ENCODE measurements at places on chromosomes 2 and 18. TPM values are rescaled to one million over a fixed set of nuclear protein-coding genes. Genes with fewer than 3 reads are reported as not detected.

The C1QL2 gene
- total RNA-seq = not detected

The RAB1A gene
- total RNA-seq = 139 TPM

The NT5C1B gene
- total RNA-seq = not detected

GRCh38 chr18:58863539-58864145, 1.0 kb upstream of the ZNF532 start:
- DNase-seq = no peak

DNA sequence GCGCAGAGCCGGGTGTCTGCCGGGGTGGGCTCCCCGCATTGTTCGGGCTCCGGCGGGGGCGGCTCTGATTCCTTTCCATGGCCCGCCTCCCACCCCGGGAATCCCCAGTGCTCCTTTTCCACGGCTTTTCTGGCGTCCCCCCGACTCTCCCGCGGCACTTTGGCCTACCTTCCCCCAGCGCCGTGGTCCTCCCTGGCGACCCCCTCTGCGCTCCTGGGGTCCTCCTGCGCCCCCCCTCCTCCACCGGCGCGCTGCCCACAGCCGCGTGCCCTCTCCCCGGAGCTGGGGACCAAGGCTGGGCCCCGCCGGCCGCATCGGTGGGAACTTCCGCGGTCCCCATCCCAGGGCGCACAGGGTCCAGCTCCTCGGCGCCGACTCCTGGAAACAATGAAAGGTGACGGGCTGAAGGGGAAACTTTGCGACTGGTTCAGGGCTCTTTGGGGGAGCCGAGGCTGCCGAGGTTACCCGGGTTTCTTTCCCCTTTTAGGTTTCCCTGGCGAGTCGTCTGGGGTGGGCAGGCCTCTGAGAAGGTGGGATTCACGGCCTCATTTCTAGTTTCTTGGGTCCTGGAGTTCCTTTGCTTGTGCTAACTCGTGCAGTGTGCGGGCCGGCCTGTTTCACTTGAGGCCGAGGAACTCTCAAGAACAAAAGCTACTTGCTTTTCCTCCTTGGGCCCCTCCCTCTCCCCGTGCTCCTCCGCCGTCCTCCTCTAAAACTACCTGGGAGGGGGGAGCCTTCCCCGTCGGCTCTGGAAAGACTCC, 2.2 kb downstream of the TGIF1 start:
- DNase-seq = peak; percentile 63

The CD226 gene
- total RNA-seq = 2.9 TPM

- no peak for DNase-seq
Observed at GRCh38 chr2:62591491-62591890, 85.5 kb upstream of the TMEM17 start.

DNA sequence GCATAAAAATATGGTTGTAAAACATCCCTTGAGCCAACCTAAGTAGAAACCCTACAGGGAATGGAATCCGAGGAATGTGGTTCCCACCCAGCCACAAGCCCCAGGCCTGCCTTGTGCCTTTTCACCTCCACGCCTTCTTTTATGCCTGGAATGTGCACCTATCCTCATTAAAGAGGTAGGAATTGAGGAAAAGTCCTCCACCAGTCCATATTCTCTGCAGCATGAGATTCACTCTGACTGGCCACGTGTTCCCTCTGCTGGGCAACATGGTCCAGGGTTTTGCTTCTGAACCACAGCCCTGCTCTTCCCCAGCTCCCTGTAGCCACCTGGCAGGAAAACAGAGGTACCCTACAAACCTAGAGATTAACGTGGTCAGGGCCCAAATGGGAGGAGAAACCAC, 787.9 kb upstream of the RAB6C start:
- no peak for DNase-seq

DNA sequence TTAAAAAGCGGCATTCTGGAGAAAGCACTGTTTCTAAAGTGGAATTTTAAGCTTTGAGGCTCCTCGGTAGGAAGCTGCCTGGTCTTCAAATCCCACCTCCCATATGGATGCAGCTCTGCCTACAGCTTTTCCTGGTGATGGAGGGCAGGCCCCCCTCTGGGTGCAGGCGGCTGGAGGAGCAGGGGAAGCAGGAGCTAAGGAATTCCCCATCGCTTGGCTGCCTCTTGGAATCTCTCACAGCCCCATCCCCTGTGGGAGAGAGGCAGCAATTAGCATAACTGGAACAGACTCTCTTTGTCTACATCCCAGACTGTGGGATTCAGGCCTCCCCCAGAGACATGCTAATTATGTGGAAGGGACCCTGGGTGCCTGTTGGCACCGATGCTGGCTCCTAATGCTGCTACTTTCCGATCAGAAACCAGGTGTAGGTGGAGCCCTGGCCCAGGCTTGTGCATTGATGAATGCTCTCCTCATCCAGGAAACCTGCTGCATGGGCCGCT, 51.3 kb downstream of the LIPG start:
- no peak for DNase-seq

- no peak for DNase-seq
Observed at GRCh38 chr2:235066895-235067294, 115.1 kb downstream of the SH3BP4 start.

DNA sequence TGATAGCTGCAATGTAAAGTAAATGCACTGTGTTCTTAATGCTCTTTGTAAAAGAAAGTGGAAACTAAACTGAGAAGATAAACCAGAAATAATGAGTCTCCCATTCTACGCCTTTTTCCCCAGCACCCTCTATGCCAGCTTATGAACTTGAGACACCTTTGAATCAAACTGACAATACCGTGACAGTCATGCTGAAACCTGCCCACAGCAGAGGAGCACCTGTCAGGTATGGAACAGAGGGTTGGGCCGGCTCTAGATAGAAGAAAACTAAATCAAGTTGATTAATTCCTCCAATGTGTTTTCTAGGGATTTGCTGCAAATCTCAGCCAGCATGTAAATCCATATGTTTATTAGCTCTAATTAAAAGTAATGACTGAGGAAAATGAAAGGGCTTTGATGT, 520.6 kb upstream of the RAB12 start:
- no peak for DNase-seq

- DNase-seq = no peak
Observed at GRCh38 chr2:28360058-28360717, 32.5 kb upstream of the FOSL2 start.

- no peak for DNase-seq
Observed at GRCh38 chr2:44441200-44441599, 79.5 kb downstream of the CAMKMT start.

- no peak for DNase-seq
Observed at GRCh38 chr2:238243496-238244076, 3.7 kb upstream of the HES6 start.

GRCh38 chr2:204015118-204015843, 78.7 kb downstream of the ICOS start:
- DNase-seq = no peak

- DNase-seq = peak; percentile 78
Observed at GRCh38 chr2:234257859-234258561, 207.5 kb downstream of the SPP2 start.

The SMIM21 gene
- total RNA-seq = not detected

The ELOA2 gene
- not detected for total RNA-seq

The ASB18 gene
- not detected for total RNA-seq

- no peak for DNase-seq
Observed at GRCh38 chr2:183993052-183993451, 605.3 kb upstream of the ZNF804A start.

- DNase-seq = no peak
Observed at GRCh38 chr18:10682368-10682714, 156.5 kb downstream of the NAPG start.

The PJVK gene
- 3.1 TPM for total RNA-seq

DNA sequence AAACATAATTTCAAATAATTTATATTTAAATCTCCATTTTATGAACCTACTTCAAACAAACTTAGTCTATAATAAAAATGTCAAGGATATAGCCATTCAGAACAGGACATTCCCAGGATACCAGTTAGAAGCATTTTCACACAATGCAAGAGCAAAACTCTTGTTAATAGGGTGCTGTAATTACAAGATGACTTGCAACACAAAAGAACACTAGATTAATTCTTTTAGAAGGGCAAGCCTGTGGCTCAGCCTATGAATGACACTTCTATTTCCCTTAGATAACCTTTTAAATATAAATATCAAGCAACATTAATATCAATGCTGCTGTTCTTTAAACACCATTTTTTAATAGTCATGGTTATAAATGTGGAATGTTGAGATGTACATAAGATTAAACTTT, 157.9 kb upstream of the SCN7A start:
- DNase-seq = no peak

GRCh38 chr2:238264072-238264460, 24.2 kb upstream of the HES6 start:
- DNase-seq = no peak

DNA sequence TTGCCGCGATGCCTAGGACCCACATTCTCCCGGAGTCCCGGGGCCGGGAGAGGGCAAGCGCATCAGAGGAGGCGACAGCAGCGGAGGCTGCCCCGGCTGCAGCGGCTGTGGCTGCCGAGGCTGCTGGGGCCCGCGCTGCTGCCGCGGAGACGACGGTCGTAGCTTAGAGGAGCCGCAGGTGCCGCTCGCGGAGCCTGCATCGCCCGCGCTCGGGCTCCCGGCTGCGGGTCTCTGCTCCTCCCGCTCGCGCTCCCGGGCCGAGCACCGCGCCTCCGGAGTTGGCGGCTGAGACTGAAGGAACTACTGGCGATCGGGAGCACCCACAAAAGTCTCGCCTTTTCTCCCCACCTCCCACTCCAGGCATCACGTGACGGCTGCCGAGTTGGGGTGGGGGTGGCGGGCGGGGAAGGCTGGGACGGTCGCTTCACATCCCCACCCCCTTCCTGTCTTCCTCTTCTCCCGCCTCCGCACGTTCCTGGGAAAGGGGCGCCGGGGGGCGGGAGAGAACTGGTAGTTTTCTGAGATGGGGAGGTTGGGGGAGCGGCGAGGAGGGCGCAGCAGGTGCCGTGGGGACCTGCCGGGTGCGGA, at the start of gene LYPD1:
LYPD1 (minus strand) TSS at position 298 of the 588 bp plus-strand sequence; CDS start at position 25, 273 bp downstream.
- DNase-seq = peak; percentile 22

DNA sequence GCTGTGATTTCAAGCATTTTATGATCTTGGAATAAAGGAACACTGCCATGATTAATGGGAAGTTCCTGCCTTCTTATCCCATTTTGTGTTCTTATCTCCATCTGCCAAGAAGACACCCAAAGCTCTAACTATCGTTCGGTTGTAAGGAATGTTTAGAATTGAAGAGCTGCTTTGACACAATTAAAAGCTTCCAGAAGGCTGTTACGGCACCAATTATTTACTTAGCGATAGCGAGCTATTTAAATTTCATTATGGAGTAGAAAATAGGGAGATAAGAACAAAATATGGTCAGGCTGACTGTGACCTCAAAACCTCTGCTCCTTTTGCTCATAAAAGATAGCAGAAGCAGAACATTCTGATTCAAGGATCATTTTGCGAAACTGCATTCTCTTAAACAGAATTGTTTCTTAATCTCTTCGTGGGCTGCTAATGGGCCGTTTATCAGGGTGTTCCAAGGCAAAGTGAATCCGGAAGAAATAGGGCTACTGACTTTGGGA, 101.6 kb downstream of the SLC4A3 start:
- no peak for DNase-seq

DNA sequence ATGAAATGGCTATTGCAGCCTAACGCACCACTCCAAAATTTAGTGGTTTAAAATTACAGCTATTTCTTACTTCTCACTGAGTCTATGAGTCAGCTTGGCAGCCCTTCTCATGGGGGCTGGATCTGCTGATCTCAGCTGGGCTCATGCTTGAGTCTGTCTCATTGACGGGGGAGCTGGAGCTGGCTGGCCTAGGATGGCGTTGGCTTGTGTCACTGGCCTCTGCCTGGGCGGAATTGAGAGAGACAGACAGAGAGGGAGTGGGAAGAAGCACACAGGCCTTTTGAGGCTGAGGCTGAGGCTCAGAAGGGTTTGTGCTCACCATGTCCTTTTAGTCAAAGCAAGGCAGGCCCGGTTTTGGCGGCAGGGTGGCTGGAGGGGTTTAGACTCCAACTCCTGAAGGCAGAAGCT, 412.1 kb upstream of the MYT1L start:
- DNase-seq = peak; percentile 47
